ENCODE measurements at places on chromosomes 7 and 10.

DNA sequence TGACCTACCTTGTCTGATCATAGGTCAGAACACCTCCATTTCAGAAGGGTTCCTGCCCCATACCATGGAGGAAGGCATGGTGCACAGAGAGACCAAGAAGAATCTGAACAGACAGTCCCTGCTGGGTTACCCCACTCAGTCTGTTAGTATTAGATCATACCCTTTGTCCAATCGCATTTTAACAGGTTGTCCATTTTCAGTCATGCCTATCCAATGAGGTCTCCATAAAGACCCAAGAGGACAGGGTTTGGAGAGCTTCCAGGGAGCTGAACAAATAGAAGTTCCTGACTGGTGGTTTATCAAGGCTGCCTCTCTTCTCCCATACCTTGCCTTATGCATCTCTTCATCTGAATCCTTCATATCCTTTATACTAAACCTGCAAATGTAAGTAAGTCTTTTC, 21.2 kb upstream of the SLC16A12 start:
- DNase-seq: no peak

GRCh38 chr7:11213266-11213665, 239.6 kb downstream of the PHF14 start:
- DNase-seq: peak; percentile 79

GRCh38 chr10:95350219-95350829, 59.5 kb upstream of the PDLIM1 start:
- DNase-seq: peak; percentile 72

DNA sequence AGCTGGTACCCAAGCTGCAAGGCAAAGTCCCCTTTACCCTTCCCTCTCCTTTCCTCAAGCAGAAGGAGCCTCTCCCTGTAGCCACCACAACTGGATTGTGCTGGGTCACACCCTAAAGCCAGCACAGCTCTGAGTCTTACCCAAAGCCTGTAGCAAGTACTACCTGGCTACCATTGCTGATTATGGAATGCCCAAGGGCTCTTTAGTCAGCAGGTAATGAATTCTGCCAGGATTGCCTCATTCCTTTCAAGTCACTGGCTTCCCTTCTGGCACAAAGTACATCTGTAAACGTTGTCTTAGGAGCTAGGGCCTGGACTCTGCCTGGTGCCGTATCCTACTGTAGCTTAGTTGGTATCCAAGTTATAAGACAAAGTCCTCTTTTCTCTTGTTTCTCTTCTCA, 52.0 kb downstream of the FAS start:
- no peak for DNase-seq

DNA sequence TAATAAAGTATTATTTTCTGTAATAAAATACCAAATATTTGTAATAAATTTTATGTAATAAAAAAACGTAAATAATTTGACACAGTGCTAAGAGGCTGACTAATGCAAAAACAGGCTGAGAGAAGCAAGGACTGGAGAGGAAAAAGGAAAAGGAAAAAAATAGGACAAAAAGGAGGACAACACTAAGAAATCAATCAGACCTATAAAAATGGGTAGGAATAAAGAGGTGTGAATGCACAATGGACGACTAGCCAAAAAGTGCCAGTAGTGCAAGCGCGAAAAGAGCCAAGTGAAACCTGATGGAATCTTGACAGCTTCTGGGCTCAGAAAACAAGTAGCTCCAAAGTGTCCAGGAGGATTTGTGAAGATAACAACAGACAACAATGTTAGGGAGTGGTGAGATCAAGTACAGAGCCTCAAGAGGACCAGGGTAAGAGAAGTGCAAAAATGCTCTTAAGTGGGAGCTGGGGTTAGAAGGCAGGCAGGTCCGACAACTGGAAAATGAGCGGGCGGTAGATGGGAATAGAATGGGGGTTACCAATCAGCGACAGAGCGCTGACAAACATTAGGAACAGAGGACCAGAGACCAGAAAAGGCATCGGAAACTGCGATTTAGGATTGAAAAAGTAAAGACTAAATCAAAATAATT, 1.2 kb downstream of the BRAF start:
- peak; percentile 46 for DNase-seq

- DNase-seq: no peak
These were observed 72.3 kb downstream of the PRPF18 start for GRCh38 chr10:13658871-13659685.

- no peak for DNase-seq
These were observed 171.1 kb downstream of the CUX1 start for GRCh38 chr7:101988513-101988912.

GRCh38 chr10:96768136-96768535, 47.8 kb upstream of the PIK3AP1 start:
- DNase-seq: no peak

GRCh38 chr7:81159402-81159801, 240.6 kb upstream of the SEMA3C start:
- DNase-seq: peak; percentile 38

DNA sequence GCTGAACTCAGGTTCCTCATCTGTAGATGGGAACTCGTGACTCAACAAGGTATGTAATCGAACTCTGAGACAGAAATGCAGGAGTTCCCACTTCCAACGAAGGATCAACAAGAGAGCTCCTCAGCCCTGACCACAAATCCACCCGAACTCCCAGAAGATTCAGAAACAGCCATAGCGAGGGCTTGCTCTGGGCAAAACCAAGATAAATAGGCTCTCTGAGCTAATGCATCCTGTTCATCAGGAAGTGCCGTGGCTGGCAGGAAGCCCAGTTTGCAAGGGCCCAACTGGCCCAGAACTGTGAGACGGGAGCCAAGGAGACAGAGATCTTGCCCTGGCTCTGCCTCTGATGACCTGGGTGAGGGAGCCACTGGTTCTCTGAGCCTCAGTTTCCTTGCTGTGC, 141.7 kb upstream of the PFKP start:
- DNase-seq: peak; percentile 80

GRCh38 chr7:51620706-51621105, 304.1 kb upstream of the COBL start:
- no peak for DNase-seq

GRCh38 chr7:8221567-8221966, 40.4 kb downstream of the ICA1 start:
- no peak for DNase-seq

GRCh38 chr10:86698207-86698940, 30.1 kb downstream of the LDB3 start:
- DNase-seq: no peak

GRCh38 chr7:24406789-24407299, 122.9 kb downstream of the NPY start:
- no peak for DNase-seq

- DNase-seq: no peak
These were observed 243.7 kb downstream of the CDK14 start for GRCh38 chr7:90839727-90840291.

- no peak for DNase-seq
These were observed 874 bp downstream of the GIMAP5 start for GRCh38 chr7:150738092-150738491.

- no peak for DNase-seq
These were observed 243.6 kb upstream of the GRB10 start for GRCh38 chr7:51026341-51026740.

DNA sequence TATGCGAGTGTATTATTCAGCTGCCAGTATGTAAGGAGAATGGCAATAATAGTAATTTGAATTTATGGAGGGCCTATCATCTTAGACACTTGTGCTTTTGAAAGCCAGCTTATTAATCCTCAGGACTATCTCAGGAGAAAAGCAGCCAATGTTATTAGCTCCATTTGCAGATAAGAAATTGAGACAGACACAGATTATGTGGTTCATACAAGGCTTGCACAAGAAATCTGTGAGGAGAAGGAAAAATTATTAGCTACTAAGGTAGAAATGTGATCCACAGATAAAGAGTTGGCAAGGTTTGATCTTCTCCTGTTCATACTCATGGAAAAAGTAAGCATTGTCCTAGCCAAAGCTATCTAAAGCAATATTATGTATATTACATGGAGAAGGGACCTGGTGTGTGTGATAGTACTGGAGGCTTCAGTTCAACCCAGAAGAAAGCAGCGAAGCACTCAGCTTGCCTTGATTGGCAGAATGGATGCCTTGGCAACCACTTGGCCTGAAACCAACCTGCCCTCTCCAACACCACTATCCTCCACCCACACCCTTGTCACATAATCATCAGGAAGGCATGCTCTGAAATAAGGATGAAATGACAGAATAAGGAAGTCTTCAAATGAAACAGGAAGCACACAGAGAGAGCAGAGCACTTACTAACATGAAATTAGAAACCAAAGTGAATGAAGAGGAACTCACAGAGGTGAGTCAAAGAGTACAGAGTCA, 18.0 kb downstream of the MACC1 start:
- DNase-seq: peak; percentile 48

DNA sequence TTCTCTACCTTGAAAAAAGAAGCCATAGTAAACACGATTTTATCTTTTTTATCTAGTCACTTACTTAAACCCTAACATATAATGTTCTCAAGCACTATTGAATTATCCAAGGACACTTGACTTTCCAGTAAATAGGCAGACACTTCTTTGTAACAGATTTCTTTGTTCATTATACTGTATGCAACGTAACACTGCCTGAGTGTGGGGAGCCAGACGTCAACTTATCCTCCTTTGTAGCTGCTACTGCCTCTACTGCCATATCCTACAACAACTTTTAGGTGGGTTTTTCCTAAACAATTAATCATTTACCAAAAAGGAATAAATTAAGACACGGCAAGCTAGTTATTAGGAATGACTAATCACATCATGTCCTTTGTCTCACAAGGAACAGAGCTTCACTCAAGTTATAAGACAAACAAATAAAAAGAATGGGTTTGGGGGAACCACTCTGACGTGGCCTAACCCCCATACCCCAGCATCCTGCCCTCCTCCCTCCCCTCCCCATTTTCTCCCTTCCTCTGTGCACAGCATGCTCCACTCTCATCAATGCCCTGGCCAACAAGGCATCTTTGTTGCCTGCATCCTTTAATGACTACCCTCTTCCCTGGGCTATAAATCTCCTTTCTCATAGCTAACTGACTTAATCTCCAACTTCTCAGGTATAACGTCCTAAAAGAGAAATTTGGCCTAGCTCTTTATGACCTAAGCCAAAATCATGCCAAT, 43.3 kb downstream of the DOCK4 start:
- DNase-seq: peak; percentile 33

GRCh38 chr7:68269405-68269804, 1272.8 kb downstream of the TYW1 start:
- no peak for DNase-seq

- peak; percentile 73 for DNase-seq
These were observed 109.0 kb downstream of the JCAD start for GRCh38 chr10:29950391-29950790.

GRCh38 chr7:22082553-22082885, 136.8 kb upstream of the CDCA7L start:
- DNase-seq: no peak

- DNase-seq: no peak
These were observed 67.0 kb upstream of the RHEB start for GRCh38 chr7:151586531-151587260.

GRCh38 chr7:96040250-96040772, 268.0 kb downstream of the DYNC1I1 start:
- no peak for DNase-seq

DNA sequence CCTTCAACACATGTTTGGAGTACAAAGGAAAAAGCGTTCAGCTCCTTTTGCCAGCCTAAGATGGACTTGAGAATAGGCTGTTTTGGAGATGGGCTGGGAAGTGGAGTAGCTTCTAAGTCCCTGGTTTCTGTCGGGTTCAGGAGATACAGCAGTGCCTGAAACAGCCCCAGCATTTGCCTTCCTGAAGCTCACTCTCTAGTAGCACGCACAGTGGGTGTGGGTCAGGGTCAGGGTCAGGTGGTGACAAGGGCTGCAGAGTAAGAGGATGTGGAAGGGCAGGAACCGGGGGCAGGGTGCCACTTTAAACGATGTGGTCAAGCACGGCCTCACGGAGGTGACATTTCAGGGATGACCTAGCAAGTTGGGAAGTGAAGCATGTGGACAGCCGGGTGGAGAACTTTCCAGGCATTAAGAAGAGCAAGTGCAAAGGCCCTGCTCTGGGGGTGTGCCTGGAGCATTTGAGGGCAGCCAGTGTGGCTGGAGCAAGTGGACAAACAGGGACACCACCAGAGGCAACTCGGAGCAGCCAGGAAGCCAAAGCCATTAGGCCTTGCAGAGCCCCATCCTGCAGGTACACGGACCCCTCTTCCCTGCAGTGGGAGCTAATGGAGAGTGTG, 382.2 kb upstream of the ZMIZ1 start:
- DNase-seq: no peak

GRCh38 chr10:113965683-113966082, 78.0 kb upstream of the ADRB1 start:
- no peak for DNase-seq

- no peak for DNase-seq
These were observed 55.7 kb upstream of the MGMT start for GRCh38 chr10:129411393-129411705.

DNA sequence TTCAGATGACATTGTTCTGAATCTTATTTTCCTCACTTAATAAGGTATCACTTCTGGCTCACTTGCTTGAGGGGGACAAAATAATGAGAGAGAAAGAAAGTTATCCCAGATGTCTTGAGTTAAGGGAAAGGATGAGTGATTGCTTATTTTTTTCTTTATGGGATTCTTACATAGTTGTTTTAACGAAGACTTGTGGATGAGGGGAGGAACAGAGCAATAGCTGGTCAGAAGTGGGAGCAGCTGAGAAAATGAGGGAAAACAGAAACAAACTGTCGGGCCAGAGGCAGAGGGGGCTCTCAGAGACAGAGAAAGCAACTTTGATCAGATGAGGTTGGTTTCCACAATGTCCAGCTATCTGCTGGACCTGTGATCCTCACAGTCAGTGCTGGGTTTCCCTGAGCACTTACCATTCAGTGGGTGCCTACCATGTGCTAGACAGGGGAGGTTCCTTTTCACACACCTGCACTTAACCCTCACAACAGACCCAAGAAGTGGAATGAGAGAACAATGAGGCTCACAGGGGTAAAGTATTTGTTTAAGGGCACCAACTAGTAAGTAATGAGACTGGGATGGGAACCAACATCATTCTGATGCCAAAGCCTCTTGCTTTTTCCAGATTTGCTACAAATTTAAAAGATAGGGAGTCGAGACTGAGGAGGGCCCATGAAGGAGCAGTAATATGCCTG, 64.2 kb downstream of the BICC1 start:
- DNase-seq: no peak

GRCh38 chr7:103613655-103614642, 167.9 kb upstream of the SLC26A5 start:
- DNase-seq: no peak

- no peak for DNase-seq
These were observed 725.6 kb upstream of the GALNT17 start for GRCh38 chr7:70406186-70406949.

- DNase-seq: no peak
These were observed 285.5 kb downstream of the TWIST1 start for GRCh38 chr7:18831943-18832342.
